ENCODE measurements at places on chromosomes 3 and 15.

DNA sequence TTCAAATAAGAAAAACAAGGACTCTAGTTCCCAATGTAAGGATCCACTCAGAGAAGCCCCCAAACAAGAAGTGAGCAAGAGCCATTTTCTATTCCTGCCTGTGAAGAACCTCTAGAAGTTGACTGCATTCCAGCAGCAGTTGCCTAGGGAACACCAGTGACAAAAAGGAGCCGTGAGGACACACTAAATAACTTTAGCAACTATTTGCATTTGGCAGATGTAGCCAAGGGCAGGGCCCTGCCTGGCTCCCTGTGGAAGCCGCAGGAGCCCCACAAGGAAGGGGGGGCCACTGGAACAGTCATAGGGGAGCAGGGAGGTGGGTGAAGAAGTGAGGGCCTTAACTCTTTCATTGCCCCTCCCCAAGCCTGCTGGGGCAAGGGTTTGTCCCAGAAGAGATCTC is 470.2 kb upstream of the PROK2 start:
- DNase-seq = no peak

DNA sequence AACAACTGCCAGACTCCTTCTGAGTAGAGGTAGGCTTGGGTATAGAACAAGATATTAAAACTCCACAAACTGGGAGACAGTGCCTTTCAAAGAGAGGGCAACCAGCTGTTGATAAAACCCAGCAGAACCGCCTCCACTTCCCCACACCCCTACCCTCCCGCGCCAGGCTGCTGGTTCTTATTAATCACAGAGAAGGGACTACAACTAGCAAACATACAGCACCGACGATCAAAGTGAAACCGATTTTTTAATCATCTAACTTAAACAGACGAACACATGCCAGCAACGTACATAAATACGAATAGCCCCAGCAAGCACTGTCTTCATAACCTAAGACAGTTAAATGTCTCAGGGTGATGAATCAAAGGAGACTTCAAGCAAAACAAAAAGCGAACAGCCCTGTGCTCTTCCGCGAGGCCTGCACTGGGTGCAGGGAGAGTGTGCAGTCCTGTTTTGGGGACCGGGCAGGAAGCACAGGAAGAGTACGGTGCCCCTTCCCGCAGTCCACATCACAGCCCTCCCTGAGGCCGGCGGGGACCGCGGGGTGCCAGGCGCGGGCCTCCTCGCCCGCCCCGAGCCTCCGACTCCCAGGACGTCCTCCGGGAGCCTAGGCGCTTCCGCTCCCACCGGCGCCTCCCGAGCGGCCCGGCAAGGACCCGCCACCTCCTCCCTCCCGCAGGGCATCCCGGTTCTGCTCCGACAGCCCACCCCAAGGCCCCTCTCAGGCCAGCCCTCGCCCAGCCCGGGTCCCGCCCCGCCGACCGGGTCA is 75.1 kb upstream of the VGLL4 start:
- peak; percentile 21 for DNase-seq

DNA sequence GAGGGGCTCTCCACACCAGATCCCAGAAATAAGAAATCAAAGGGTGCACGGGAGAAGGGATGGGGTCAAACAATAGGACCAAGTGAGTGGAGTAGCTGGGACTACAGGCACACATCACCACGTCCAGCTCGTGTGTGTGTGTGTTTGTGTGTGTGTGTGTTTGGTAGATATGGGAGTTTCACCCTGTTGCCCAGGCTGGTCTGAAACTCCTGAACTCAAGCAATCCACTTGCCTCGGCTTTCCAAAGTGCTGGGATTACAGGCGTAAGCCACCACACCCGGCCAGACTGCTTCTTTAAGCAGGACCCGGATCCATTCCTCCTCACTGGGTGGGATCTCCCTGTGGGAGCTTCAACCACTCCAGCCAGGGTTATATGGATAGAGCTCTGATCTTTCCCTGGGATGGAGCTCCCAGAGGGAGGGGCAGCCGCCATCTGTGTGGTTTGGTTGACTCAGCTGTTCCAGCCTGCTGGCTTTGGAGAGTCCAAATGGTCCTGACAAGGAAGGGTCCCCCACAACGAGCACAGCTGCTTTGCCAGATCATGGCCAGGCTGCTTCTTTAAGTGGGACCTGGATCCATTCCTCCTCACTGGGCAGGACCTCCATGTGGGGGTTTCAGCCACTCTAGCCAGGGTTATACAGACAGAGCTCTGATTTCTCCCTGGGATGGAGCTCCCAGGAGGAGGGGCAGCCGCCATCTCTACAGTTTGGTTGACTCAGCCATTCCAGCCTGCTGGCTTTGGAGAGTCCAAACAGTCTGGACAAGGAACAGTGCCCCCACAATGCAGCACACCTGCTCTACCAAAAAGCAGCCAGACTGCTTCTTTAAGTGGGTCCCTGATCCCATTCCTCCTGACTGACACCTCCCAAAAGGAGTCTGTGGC is 9.1 kb upstream of the AVEN start:
- DNase-seq = no peak

DNA sequence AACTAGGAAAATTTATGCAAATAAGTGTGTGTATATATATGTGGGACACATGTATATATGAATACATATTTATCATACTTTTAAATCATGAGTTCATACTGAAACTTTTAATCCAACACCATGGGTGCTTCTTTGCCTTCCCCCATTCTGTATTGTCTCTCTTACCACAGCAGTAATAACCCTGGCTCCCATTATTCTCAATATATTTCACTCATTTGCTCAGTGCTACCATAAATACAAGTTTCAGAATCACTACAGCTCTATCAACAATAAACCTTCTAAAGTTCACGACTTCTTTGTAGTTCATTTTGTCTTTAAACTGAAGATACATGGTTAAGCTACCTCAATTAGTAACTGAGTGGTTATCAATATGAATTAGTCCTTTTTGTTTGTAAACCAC is 82.2 kb downstream of the PCCB start:
- DNase-seq = no peak

DNA sequence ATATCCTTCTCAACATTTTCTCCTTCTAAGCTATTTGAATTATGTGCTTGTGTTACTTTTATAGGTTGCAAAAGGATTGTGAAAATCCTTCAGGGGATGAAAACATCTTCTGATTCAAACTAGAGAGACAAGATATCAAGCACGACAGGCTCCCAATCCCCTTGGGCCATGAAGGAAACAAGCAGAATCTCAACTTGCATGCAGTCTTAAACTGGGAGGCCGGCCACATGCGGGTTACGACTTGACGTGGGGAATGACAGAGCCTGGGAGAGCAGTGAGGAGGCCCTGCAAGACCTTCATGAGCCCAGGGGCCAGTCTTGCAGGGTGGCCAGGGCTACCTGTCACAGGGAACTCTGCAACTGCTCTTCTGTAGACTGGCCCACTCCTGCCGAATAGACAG is 94.4 kb downstream of the SCN11A start:
- no peak for DNase-seq

- DNase-seq = no peak
Measured at GRCh38 chr3:113626503-113627371, 69.7 kb downstream of the USF3 start.

GRCh38 chr15:65254356-65254755 is 32.3 kb downstream of the PARP16 start:
- DNase-seq = no peak

- no peak for DNase-seq
Measured at GRCh38 chr3:141413801-141414689, 45.7 kb downstream of the ZBTB38 start.

- no peak for DNase-seq
Measured at GRCh38 chr15:40300367-40300766, 7.4 kb downstream of the PLCB2 start.

GRCh38 chr3:162367429-162368260 is 871.0 kb downstream of the OTOL1 start:
- DNase-seq = no peak
